ENCODE measurements at places on chromosomes 3 and 15.

- no peak for DNase-seq
Measured at GRCh38 chr3:43011638-43012037, 32.5 kb downstream of the GASK1A start.

GRCh38 chr3:34777386-34777785, 861.9 kb upstream of the ARPP21 start:
- no peak for DNase-seq

DNA sequence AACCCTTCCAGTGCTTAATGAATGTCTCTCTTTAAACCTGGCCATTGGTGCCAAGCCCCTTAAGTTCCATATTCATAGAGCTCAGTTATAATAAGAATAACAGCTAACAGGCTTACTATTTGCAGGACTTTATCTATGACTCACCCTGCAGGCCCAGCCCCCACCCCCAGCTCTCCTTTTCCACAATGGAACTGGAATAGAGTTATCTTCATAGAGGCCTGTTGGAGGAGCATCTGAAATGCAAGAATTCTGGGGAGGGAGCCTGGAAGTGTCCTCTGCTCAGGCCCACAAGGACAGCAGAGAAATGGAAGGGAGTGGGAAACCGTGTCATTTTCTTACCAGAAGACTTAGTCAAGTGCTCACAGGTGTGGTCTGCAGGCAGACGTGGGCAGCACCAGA, 52.8 kb downstream of the SEMA5B start:
- no peak for DNase-seq

GRCh38 chr15:61046291-61046690, 182.8 kb downstream of the RORA start:
- DNase-seq: no peak

- DNase-seq: no peak
Measured at GRCh38 chr3:195868336-195868865, 40.0 kb downstream of the TNK2 start.

DNA sequence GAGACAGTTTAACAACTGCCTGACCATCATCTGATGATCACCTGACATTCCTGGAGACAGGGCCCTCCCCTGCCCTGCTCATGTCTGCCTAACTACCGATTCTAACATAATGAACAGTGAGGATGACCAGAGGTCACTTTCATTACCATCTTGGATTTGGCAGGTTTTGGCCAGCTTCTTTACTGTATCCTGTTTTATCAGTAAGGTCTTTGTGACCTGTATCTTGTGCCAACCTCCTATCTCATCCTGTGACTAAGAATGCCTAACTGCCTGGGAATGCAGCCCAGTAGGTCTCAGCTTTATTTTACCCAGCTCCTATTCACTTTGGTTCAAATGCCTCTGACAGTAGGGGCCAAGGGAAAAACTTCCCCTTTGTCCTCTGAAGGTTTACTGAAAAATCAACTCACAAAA, 40.2 kb downstream of the METTL6 start:
- DNase-seq: no peak

DNA sequence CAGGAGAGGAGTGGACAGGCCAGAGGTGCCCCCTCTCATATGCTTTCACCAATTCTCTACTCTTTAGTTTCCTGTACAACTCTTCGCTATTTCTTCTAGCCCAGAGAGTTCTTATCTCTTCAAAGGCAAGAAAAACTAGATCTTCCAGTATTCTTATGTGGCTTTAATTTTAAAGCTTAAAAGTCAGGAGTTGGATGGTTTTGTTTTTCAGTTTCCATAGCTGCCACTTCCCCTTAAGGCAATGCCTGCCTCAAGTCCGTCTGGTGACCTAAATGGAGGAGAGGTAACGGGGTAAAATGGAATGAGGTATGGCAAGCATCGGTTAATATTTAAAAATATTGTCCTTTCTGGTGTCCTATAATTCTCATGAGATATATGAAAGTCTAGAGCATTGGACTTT, 11.4 kb upstream of the VGLL3 start:
- no peak for DNase-seq

- no peak for DNase-seq
Measured at GRCh38 chr15:55535436-55535835, 27.4 kb upstream of the DNAAF4 start.

DNA sequence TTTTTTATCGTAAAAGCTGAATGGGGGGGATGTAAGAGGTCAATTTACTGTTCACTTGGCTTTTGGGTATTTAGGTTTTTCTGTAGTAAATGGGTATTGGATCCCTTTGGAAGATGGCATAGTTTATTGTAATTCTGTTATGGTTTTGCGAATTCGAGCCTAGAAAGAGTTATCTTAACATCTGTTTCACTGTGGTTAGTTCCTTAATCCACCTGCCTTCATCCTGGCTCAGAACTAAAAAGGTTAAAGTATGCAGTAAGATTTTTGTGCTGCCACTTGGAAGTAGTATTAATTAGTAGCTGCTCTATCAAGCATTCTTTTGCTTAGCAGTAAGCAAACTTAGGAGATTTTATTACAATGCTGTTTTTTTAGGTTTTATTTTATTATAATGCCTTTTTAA, 62.4 kb downstream of the ARIH1 start:
- DNase-seq: no peak

DNA sequence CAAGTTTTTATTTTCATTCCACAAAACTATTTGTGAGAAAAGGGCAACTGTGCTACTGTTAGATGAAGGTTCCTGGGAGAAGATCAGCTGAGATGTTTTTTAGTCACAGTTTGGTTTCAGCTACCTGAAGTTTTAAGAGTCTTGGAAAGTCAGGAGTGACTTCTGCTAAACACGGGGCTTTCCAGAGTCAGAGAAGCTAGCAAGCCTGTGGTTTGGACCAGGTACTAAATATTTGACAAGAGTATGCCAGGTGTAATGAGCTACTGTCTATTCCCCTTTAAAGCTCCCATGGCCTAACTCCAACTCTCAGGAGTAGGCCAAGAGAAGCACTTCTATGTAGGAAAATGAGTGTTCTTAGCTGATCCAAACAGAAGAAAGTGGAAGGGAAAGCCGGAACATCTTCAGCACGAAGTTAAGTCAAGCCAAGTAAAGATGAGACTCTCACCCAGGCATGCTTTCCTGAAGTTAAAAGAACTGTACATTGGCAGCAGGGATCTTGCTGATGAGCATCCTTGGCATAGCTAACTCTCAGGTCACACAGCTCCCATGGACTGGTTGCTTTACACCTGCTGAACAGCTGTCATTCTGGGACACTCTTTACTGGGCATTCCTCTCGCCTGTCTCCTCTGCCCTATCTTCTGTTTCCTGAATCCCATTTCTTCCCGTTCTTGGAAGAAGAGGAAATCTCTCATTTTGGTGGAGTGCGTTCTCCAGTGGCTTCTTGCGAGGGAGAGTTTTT, 22.5 kb downstream of the TM4SF18 start:
- DNase-seq: no peak

DNA sequence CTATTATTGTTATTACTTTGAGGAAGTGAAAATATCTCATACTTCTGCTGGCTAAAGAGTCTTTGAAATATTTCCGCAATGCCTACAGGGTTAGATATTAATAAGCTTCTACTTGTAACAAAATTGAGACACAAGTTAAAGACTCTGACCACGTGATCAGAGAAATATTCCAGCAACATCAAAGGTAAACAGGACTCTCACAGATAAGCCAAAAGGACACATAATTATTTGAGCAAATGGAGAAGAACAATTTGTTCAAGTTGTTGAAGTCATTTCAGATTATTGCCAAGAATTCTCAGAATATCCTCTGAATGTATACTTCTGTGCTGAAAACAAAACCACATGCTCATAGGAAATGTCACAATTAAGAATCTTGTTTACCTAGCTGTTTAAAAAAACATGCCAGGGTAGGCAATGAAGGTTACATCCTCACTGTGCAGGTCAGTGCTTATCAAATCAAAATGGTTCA, 225.8 kb upstream of the ALCAM start:
- no peak for DNase-seq

GRCh38 chr3:13563911-13564310, 15.0 kb downstream of the FBLN2 start:
- no peak for DNase-seq

- no peak for DNase-seq
Measured at GRCh38 chr3:170232266-170232665, 10.0 kb downstream of the PRKCI start.

- DNase-seq: no peak
Measured at GRCh38 chr3:46699676-46700523, 1.3 kb upstream of the TMIE start.

DNA sequence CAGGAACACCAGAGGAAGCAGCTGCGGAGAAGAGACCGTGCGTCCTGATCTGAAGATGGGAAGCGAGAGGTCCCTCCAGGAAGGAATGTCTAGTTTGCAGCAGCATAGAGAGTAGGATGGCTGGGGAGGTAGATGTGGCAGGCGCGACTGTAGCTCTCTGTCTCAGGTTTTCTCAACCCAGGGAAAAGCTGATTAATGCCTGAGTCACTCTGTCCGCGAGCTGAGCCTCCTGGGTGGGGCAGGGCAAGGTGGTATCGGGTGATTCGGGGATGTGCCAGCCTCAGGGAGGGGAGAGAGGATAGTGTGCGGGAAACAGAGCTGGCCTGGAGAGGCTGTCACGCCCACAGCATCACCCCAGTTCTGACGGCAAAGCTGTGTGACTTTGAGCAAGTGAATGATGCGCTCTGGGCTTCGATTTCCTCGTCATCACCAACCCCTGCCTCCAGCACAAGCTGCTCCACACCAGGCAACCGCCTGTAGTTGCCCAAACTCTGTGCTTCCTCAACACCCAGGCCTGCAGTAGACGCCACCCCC, 28.4 kb downstream of the CPN2 start:
- no peak for DNase-seq

GRCh38 chr15:60656885-60657284, 177.9 kb upstream of the ICE2 start:
- DNase-seq: no peak

GRCh38 chr3:101813817-101814440, 34.9 kb downstream of the NXPE3 start:
- DNase-seq: no peak

GRCh38 chr3:85041001-85041400, 82.2 kb downstream of the CADM2 start:
- DNase-seq: no peak

- DNase-seq: no peak
Measured at GRCh38 chr3:130711565-130712324, 34.9 kb downstream of the PIK3R4 start.

- DNase-seq: no peak
Measured at GRCh38 chr3:177932750-177933660, 603.2 kb upstream of the KCNMB2 start.

GRCh38 chr15:80068578-80068977, 9.1 kb downstream of the ZFAND6 start:
- no peak for DNase-seq

- DNase-seq: no peak
Measured at GRCh38 chr3:168872826-168873225, 777.1 kb upstream of the GOLIM4 start.

GRCh38 chr3:33749546-33750210, 31.6 kb upstream of the CLASP2 start:
- DNase-seq: no peak

DNA sequence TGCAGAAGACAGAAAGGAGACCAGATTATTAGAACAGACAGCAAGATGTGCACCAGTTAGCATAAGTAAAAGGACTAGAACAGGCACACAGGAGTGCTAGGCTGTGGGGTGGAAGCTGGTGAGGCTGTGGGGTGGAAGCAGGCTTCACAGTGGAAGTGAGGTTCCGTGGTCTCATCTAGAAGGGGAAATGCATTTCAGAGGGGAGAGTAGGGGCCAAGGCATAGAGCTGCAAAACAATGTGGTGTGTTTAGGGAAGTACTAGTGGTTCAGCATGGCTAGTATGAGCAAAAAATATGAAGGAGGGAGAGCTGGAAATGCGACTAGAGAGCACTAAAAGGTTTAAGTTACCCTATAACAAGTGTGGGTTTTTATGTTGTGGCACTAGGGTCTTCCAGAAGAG, 6.5 kb downstream of the POPDC2 start:
- DNase-seq: no peak

DNA sequence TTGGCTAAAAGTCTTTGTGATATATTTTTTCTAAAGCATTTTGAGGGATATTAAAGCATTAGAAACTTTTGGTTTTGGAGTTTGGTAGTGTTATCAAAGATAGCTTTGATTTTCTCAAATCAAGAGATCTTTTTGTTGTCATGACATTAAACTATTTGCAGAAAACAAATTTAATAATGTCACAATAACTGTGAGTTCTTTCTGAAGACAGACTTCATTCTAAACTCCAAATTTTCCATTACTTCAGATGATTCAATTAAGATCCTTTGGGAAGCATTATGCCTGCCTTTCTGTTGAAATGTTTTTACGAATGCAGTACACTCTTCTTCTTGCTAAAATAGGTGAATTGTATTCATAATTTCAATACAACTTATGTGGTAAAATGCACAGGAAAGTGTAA, 145.4 kb downstream of the ALCAM start:
- no peak for DNase-seq

- peak; percentile 57 for DNase-seq
Measured at GRCh38 chr3:23805633-23806533, at the start of gene UBE2E1. TSS of gene UBE2E1 (plus strand) at chr3:23805955. CDS start at chr3:23807270, 1,315 bp downstream.

GRCh38 chr3:53938645-53939044, 47.0 kb upstream of the SELENOK start:
- DNase-seq: peak; percentile 19

DNA sequence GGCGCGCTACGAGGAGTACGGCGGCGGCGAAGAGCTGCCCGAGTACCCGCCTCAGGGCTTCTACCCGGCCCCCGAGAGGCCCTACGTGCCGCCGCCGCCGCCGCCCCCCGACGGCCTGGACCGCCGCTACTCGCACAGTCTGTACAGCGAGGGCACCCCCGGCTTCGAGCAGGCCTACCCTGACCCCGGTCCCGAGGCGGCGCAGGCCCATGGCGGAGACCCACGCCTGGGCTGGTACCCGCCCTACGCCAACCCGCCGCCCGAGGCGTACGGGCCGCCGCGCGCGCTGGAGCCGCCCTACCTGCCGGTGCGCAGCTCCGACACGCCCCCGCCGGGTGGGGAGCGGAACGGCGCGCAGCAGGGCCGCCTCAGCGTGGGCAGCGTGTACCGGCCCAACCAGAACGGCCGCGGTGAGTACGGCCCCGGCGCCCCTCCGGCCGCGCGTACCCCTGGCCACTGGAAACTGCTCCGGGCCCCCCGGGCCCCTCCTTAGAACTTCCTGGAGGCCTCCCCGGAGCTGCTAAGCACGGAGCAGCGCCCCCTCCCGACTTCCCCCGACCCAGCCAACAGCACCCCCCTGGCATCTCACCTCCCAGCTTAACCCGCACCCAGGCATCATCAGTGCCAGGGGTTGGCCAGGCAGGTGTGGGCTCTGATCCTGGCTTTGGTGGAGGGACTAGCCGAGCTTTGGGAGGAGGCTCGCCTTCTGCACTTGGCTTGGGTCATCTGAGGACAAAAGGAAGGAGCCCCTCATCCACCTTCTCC, 1.4 kb downstream of the LOXL1 start:
- DNase-seq: peak; percentile 72

DNA sequence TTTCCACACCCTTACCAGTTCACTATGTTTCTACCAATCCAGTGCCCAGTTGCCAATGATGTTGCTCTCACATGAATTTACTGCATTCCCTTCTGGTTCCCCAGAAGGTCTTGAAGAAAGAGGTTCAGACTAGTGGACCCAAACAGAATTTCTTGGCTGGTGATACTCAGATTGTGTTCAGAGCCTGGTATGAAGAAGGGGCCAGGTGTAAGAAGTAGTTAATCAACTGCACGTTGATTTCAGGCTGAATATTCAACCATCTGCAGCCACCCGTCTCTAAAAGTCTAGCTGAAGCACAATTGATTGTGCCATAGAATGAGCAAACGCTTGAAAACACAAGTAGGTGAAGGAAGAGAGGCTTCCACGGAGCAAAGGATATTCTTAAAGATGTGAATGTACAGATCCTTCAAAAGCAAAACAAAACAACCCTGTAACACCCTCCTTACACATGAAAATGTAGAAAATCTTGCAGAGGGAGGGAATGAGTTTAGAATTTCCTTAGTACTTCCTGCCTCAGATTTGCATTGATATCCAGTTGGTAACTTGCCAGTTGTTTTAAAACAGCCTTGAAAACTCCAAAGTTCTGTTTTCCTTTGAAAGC, 4.7 kb downstream of the RBMS3 start:
- no peak for DNase-seq
